ENCODE measurements at places on chromosomes 12 and 14.

DNA sequence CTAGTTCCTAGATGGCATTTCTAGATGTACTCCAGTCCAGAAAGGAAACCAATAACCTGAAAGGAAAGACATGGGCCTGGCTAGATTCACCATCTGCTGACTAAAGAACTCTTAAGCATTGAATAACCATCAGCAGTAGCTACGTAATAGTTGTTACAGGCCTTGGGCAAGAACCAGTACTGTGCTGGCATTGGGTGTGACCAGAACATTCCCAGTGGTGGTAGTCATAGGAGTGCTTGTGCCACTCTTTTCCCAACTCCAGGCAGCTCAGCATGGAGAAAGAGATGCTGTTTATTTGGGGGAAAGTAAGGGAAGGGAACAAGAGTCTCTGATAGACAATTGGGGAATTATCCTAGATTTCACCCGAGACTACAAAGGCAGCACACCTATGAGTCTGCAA is 333.3 kb downstream of the SLC16A7 start:
- no peak for DNase-seq

GRCh38 chr14:68285421-68286179 is 466.0 kb downstream of the RAD51B start:
- no peak for DNase-seq

GRCh38 chr12:120892265-120892664 is 11.9 kb downstream of the SPPL3 start:
- DNase-seq = no peak

GRCh38 chr12:44847888-44848702 is 28.0 kb downstream of the NELL2 start:
- DNase-seq = no peak

DNA sequence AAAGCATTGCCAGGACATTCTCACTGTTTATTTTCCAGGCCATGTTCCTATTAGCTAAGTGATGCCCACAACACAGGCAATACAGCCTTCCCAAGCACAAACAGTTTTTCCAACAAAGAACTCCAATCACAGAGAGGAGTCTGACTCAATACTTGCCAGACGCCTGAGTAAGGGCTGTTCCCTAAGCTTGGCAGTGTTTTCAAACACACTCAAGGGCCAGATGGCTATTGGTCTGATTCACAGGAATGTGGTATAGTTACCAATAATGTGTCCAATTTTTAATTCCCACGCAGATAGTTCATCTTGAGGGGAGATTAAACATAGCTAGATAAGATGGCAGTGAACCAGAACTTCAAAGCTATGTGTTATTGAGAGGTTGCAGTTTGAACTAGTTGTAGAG is 381.0 kb downstream of the SNAPC1 start:
- DNase-seq = no peak

DNA sequence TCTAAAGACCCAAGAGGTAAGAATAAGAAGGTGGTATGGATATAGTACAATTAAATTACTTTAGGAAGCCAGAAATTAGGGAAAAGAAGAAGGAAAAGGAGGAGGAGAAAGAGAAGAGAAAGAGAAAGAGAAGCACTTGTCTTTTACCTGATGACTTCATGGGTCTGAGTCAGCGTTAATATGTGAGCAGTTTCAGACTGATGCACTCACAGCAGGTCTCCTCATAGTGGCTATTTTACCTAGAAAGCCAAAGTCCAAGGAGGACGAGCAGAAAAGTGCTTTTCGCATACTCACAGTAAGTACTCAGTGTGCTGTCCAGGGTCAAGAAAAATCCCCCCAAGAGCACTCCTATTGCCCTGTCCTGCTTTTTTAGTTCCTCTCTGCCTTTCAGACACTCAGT is 222.1 kb downstream of the C12orf42 start:
- DNase-seq = peak; percentile 45

GRCh38 chr14:77098529-77099353 is 683 bp downstream of the CIPC start:
- peak; percentile 34 for DNase-seq

DNA sequence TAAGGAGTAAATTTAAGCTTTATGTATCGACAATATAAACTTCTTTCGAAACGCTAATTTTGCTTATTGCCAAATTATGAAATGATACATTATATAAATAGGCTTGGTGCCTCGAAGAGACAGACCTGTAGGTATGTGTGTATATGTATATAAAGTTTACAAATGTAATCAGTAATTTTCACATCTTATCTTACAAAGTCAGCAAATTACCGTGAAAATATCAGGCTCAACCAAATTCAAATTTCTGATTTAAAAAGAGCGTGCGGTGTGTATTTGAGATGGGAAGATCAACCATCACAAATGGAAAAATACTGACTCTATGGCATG is 605 bp downstream of the ZCRB1 start:
- no peak for DNase-seq

Measured in NCI-H2081 (cell line).